ENCODE measurements at places on chromosomes 2 and 18. TPM values are rescaled to one million over a fixed set of nuclear protein-coding genes. Genes with fewer than 3 reads are reported as not detected.

GRCh38 chr2:160736148-160737028 lies 242.8 kb upstream of the RBMS1 start:
- H3K4me1 ChIP-seq: peaks cover 38% of the 10 kb centered on the region
- H3K4me3 ChIP-seq: no peak overlapping the region
- H3K27me3 ChIP-seq: no peaks in the 10 kb centered on the region

GRCh38 chr2:108133457-108133856 lies 106.3 kb upstream of the SULT1C3 start:
- H3K27me3 ChIP-seq: no peaks in the 10 kb centered on the region
- H3K4me3 ChIP-seq: no peak overlapping the region
- no peaks in the 10 kb centered on the region for H3K36me3 ChIP-seq
- no peaks in the 10 kb centered on the region for H3K4me1 ChIP-seq
- H3K27ac ChIP-seq: no peak overlapping the region

EMILIN1 gene
- total RNA-seq: 170 TPM

- no peaks in the 10 kb centered on the region for H3K27me3 ChIP-seq
- DNase-seq: no peak
- H3K4me3 ChIP-seq: no peak overlapping the region
- H3K27ac ChIP-seq: no peak overlapping the region
- H3K4me1 ChIP-seq: peaks cover 54% of the 10 kb centered on the region
These were observed 35.5 kb downstream of the TBC1D8 start for GRCh38 chr2:101115664-101116063.

- 0 out of 2 replicates have a peak, but pooled peaks cover 3% of the 10 kb centered on the region for H3K27me3 ChIP-seq
- no peaks in the 10 kb centered on the region for H3K36me3 ChIP-seq
- no peaks in the 10 kb centered on the region for H3K4me1 ChIP-seq
- no peak overlapping the region for H3K27ac ChIP-seq
- no peak for DNase-seq
- H3K4me3 ChIP-seq: no peak overlapping the region
These were observed 34.5 kb downstream of the NEURL3 start for GRCh38 chr2:96470636-96471035.

LMAN1 gene
- total RNA-seq: 158 TPM

GRCh38 chr2:120703330-120703994 lies 32.2 kb upstream of the GLI2 start:
- peaks cover 25% of the 10 kb centered on the region for H3K4me1 ChIP-seq
- H3K27ac ChIP-seq: no peak overlapping the region
- peak; percentile 70 for DNase-seq
- no peaks in the 10 kb centered on the region for H3K36me3 ChIP-seq

SPP2 gene
- total RNA-seq: not detected

GRCh38 chr2:116513991-116514390 lies 1300.5 kb upstream of the DDX18 start:
- no peaks in the 10 kb centered on the region for H3K27me3 ChIP-seq
- no peak for DNase-seq
- H3K4me1 ChIP-seq: no peaks in the 10 kb centered on the region
- no peaks in the 10 kb centered on the region for H3K36me3 ChIP-seq
- H3K27ac ChIP-seq: no peak overlapping the region
- no peak overlapping the region for H3K4me3 ChIP-seq

RELCH gene
- total RNA-seq: 19.4 TPM

- DNase-seq: no peak
- no peak overlapping the region for H3K4me3 ChIP-seq
- H3K36me3 ChIP-seq: no peaks in the 10 kb centered on the region
These were observed 5.0 kb downstream of the CD28 start for GRCh38 chr2:203711399-203711798.

- peak; percentile 42 for DNase-seq
- H3K4me3 ChIP-seq: no peak overlapping the region
- no peaks in the 10 kb centered on the region for H3K27me3 ChIP-seq
- no peak overlapping the region for H3K27ac ChIP-seq
- no peaks in the 10 kb centered on the region for H3K36me3 ChIP-seq
- peaks cover 31% of the 10 kb centered on the region for H3K4me1 ChIP-seq
These were observed 241.0 kb upstream of the RBBP8 start for GRCh38 chr18:22691946-22692710.

DNA sequence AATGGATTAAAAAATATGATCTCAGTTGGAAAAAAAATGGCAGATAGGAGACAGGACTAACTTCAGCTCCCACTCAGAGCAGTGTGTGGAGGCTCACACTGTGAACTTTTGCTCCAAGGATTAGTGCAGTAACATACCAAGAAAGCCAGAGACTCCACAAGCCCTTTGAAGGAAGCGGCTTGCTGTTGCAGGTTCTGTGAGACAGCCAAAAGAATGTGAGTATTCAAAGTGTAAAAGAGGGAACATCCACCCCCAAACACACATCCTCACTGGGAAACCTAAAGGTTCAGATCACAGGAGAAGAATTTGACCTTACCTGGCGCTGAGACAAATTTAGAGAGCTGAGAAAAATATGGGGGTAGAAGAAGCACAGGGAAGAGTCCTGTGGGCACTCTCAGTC lies 77.5 kb downstream of the FAM171B start:
- no peak overlapping the region for H3K4me3 ChIP-seq
- no peak overlapping the region for H3K27ac ChIP-seq
- no peaks in the 10 kb centered on the region for H3K4me1 ChIP-seq
- no peaks in the 10 kb centered on the region for H3K36me3 ChIP-seq

- no peak for DNase-seq
- no peaks in the 10 kb centered on the region for H3K27me3 ChIP-seq
- peaks cover 11% of the 10 kb centered on the region for H3K36me3 ChIP-seq
- H3K27ac ChIP-seq: no peak overlapping the region
- no peak overlapping the region for H3K4me3 ChIP-seq
These were observed 86.4 kb downstream of the LIMS1 start for GRCh38 chr2:108620656-108621055.

GRCh38 chr18:61006687-61007224 lies 326.5 kb upstream of the CDH20 start:
- H3K27me3 ChIP-seq: peaks cover 6% of the 10 kb centered on the region
- no peaks in the 10 kb centered on the region for H3K36me3 ChIP-seq
- no peak for DNase-seq
- no peak overlapping the region for H3K4me3 ChIP-seq
- no peaks in the 10 kb centered on the region for H3K4me1 ChIP-seq

ALK gene
- not detected for total RNA-seq

G6PC2 gene
- not detected for total RNA-seq

- H3K27ac ChIP-seq: no peak overlapping the region
- H3K4me1 ChIP-seq: peaks cover 11% of the 10 kb centered on the region
- H3K4me3 ChIP-seq: no peak overlapping the region
- H3K27me3 ChIP-seq: no peaks in the 10 kb centered on the region
- H3K36me3 ChIP-seq: no peaks in the 10 kb centered on the region
- no peak for DNase-seq
These were observed 5.8 kb upstream of the TTC21B start for GRCh38 chr2:165959371-165959770.

DNA sequence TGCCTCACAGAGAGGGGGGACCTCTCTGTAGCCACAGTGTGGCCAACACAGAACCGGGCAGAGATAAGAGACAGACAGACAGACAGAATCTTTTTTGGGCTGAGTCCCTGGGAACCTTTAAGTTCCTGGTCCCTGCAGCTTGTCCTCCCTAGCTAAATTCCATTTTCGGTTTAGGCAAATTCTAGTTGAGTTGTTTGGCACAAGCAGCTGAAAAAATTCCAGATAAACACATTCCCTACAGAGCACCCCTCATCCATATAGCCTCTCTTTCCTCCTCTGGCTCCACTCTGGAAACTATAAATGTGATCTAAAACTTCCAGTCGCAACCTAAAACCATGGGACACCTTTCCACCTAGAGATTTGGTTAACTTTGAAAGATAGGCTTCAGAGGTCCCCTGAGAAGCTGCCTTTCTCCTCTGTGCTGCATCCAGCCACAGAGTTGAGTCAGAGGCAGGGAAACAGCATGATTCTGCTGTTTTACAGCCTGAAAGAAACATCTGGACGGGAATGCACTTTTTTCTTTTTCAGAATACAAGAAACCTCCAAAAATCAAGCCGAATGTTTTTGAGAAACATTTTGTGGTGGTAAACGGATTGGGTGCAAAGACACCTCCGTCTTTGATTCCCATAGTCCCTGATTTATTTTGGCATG lies 30.9 kb downstream of the SLC4A3 start:
- H3K27ac ChIP-seq: no peak overlapping the region
- no peak overlapping the region for H3K4me3 ChIP-seq
- no peaks in the 10 kb centered on the region for H3K36me3 ChIP-seq
- peaks cover 7% of the 10 kb centered on the region for H3K4me1 ChIP-seq

- H3K4me3 ChIP-seq: no peak overlapping the region
- no peaks in the 10 kb centered on the region for H3K27me3 ChIP-seq
- no peaks in the 10 kb centered on the region for H3K36me3 ChIP-seq
- no peak overlapping the region for H3K27ac ChIP-seq
- H3K4me1 ChIP-seq: no peaks in the 10 kb centered on the region
These were observed 89.1 kb downstream of the CAMKMT start for GRCh38 chr2:44450806-44451205.

DNA sequence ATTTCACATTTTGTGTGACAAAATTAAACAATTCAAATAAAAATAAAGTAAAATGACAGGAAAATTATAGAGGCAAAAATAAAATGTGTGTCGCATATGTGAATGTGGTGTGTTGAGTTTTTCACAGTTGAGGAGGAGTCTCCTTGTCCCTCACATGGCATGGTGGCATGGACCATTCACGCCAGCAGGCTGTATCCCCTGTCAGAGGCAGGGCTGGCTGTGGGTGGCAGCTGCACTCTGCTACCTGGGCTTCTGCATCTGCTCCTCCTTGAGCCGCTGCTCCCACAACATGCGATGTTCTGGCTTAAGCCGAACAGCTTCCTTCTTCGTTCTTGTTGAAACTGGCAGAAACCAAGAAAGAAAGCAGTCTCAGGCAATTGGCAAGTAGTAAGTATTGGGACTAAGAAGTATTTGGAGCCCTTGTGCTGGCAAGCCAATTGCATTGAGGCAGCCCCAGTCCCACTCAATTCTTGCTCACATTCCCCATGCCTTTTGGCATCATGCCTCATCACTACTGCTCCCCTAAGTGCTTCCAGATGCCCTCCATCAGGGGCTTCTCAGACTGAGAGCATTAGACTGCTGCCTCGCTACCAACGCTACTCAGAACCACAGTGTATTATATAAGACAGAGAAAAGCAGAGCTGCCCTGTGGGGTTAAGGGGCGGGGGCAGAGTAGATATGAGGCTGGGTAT lies 177.9 kb upstream of the NABP1 start:
- H3K27me3 ChIP-seq: no peaks in the 10 kb centered on the region
- 0 out of 2 replicates have a peak, but pooled peaks cover 3% of the 10 kb centered on the region for H3K4me1 ChIP-seq
- H3K36me3 ChIP-seq: no peaks in the 10 kb centered on the region
- no peak overlapping the region for H3K4me3 ChIP-seq
- H3K27ac ChIP-seq: no peak overlapping the region

DNA sequence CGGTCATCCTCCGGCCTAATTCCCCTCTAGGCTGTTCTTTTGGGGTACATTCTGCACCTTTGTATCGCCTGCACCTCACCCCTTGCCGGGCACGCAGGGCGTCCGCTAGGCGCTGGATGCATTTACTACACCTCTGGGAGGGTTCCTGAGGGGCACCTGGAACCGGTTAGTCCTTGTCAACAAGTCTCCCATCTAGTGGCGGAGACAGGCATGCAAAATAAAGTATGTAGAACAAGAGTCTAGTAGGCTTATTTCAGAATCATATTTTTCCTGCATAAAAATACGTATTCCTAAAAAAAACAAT lies 705 bp upstream of the TEX261 start:
- H3K4me1 ChIP-seq: peaks cover 20% of the 10 kb centered on the region
- no peak overlapping the region for H3K27ac ChIP-seq
- H3K4me3 ChIP-seq: peak overlapping the region; percentile 88
- peaks cover 5% of the 10 kb centered on the region for H3K36me3 ChIP-seq
- peak; percentile 17 for DNase-seq

SCYGR2 gene
- not detected for total RNA-seq

DNA sequence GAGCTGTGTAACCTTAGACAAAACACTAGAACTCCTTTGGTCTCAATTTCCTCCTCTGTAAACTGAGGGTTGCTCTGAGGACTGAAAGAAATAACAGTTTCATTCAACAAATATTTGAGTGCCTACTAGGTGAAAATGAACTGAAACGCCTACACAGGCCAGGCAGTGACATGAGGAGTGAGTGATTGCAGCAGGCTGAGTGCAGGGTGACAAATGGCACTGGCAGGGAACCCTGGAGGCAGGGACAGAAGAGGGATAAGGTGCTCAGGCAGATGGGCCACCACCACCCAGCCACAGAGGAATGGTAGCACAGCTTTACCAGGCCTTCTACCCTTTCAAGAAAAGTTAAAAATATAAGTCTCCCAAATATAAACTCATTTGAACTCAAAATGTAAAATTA lies 11.5 kb upstream of the RNU4ATAC start:
- no peak for DNase-seq
- no peaks in the 10 kb centered on the region for H3K27me3 ChIP-seq
- H3K4me1 ChIP-seq: peaks cover 25% of the 10 kb centered on the region

DNA sequence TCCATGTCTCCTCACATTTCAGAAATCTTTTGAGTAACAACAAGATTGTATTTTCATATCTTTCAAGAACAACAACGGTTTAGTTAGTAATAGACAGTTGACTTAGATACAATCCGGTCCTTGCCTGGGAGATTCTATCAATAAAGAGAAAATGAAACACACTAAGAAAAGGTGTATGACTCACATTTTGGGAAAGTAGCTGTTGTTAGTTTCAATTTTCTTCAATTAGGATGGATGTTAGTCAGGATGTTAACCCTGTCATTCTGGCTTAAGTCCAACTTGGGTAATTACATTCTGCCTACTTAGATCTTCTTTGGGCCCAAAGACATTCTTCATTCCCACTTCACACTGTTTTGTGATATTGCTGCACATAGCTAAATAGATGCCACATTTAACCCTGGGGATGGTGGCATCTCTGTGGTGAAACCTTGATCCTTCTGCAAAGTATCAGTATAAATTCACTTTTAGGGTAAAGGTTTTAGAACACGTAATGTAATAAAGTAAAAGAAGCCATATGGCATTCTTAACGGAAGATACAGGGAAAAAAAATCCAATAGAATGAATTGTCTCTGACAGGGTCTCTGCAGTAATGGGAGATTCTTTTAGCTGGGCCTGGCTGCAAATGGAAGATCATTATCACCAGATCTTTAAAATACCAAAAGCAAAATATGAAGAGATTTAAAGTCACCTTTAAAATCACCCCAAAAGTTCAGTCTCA lies 365.5 kb downstream of the FIGN start:
- H3K36me3 ChIP-seq: no peaks in the 10 kb centered on the region
- H3K27me3 ChIP-seq: no peaks in the 10 kb centered on the region
- H3K27ac ChIP-seq: no peak overlapping the region
- no peak overlapping the region for H3K4me3 ChIP-seq
- no peaks in the 10 kb centered on the region for H3K4me1 ChIP-seq

- DNase-seq: peak; percentile 32
- no peaks in the 10 kb centered on the region for H3K27me3 ChIP-seq
- H3K27ac ChIP-seq: peak overlapping the region; percentile 29
These were observed 136.5 kb upstream of the HAAO start for GRCh38 chr2:42928692-42929545.

FSIP2 gene
- total RNA-seq: not detected

DNA sequence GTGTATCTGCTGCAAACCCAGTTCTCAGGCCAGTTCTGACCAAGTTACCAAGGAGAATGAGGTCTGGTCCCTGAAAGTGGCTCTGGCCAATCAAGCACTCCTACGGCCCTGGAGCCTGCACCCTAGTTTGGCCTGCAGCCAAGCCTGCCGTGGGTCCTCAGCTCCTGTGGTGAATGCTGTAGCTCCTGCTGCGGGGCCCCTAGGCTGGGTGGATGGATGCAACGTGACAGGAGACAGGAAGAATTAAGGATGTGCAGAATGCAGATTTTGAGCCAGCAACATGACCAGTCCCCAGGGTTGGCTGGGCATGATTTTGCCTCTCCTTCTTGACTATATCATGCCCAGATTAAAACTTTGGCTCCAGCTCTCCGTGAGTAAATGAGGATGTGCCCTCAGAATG lies 97.2 kb downstream of the SMAD7 start:
- no peak overlapping the region for H3K27ac ChIP-seq
- no peak for DNase-seq
- no peak overlapping the region for H3K4me3 ChIP-seq
- peaks cover 31% of the 10 kb centered on the region for H3K4me1 ChIP-seq
- no peaks in the 10 kb centered on the region for H3K27me3 ChIP-seq
- H3K36me3 ChIP-seq: peaks cover 88% of the 10 kb centered on the region

IL1RL1 gene
- total RNA-seq: not detected

Measured in SJSA1 (cell line).